ENCODE measurements at places on chromosomes 11 and 22.
A peak's percentile ranks its signal among the peaks of the same experiment; 100 is the strongest.

GRCh38 chr11:13728076-13728475, 59.6 kb downstream of the FAR1 start:
- ATAC-seq = no peak

DNA sequence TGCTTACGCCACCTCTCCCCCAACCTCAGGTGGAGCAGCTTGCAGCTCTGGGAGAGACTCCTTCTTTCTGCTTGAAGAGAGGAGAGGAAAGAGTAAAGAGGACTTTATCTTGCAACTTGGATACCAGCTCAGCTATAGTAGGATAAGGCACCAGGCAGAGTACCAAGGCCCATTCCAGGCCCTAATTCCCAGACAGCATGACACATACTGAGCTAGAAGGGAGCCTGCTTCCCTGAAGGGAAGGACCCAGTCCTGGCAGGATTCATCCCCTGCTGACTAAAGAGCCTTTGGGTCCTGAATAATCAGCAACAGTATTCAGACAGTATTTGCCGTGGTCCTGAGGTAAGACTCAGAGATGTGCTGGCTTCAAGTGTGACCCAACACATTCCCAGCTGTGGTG, 41.4 kb downstream of the PPME1 start:
- no peak for ATAC-seq

DNA sequence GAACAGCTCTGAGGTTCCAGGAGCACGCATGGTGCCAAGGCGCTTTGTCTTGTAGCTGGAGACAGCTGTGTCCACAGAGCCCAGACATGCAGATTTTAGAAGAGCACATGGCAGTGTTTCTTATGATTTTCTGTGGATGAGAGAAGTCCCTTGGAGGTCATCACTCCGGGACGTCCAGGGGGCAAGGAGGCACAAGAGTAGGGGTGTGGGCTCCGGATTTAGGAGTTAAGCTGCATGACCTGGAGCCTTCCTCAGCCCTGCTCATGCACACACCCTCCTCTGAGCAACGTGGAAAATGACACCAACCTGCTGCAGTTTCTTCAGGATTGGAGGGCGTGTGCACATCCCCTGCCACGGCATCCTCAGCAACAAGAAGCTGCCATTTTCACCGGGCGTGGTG, 1286.7 kb downstream of the TBC1D22A start:
- no peak for ATAC-seq

DNA sequence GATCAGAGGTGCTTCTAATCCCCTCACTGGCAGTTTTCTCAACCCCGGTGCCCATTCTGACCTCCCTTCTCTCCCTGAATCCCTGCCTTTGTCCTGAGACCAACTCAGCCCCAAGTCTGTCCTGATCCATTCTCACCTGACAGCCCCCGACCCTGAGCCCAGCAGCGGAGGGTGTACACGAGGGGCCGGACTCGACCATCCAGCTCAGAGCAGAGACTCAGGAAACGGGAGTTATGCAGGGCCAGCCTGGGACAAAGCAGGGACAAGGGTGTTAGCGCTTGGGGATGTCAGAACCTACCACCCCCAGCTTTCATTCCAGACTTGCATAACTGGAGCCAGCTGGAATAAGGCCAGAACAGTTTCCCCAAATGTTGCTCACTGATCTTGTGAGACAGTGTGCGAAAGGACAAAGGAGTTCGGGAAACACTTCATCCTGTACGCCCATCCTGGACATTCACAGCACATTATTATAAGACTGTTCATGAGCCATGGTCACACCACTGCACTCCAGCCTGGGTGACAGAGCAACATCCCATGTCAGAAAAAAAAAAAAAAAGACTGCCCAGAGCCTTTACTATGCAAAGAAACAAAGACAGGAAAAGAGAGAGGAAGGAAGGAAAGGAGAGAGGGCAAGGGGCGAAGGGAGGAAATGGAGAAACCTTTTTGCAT, 3.5 kb upstream of the EEF1G start:
- no peak for ATAC-seq

GRCh38 chr11:95242091-95242844, 11.3 kb upstream of the SESN3 start:
- no peak for ATAC-seq

DNA sequence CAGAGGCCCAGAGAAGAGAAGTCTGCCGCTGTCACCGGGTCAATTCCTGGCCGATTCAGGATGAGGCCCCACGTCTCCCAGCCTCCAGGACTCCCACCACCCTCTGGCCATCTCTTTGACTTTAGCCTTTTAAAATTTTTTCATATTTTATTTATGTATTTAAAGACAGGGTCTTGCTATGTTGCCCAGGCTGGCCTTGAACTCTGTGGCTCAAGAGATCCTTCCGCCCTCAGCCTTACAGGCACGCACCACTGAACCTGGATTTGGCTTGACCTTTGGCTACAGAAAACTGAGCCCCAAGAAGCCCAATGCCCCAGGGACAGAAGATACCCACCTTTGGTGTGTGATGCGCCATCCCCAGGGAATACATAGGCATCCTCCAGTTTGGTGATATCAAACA, 3.9 kb downstream of the POLR3H start:
- ATAC-seq = no peak

- ATAC-seq = peak; percentile 13
These were observed 310.1 kb upstream of the SORL1-AS1 start for GRCh38 chr11:121762820-121763219.

DNA sequence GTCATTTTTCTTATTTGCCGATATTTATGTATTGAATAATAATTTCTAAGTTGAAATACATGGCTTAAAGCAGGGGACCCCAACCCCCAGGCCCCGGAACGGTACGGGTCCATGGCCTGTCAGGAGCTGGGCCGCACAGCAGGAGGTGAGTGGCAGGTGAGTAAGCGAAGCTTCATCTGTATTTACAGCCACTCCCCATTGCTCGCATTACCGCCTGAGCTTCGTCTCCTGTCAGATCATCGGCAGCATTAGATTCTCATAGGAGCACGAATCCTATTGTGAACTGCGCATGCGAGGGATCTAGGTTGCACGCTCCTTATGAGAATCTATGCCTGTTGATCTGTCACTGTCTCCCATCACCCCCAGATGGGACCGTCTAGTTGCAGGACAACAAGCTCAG, 4.5 kb downstream of the ZMAT5 start:
- ATAC-seq = no peak

GRCh38 chr11:73480677-73481076, 104.5 kb downstream of the RELT start:
- no peak for ATAC-seq

DNA sequence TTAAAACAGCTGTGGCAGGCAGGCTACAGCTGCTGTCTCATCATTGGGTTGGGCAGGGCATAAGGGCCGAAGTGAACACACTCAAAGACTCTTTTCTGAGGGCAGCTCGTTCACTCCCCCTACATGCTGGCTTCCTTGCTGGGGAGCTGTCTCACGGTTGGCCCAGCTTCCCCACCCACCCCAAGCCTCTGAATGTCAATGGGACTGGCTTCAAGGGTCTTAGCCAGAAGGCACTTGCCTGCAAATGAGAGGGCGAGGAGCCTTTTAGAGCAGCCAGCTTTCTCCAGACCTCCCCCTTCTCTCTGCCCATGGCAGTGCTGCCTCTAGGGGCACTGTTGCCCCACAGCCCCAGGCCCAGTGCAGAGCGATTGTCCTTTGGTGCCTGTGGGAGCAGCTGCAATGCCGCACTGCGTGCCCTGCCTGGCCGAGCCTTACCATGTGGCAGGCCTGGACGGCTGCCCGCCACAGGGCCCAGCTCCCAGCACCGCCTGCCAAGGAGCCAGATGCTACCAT, 94.7 kb upstream of the RASSF10 start:
- peak; percentile 88 for ATAC-seq

DNA sequence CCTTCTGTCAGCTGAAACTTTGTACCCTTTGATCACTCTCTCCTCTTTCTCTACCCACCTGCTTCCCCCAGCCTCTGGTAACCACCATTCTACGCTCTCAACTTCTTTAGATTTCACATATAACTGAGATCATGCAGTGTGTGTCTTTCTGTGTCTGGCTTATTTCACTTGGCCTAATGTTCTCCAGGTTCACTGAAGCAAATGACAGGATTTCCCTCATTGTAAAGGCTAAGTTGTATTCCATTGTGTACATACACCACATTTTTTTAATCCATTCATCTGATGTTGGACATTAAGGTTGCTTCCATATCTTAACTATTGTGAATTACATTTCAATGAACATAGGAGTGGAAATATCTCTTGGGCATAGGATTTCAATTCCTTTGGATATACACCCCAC, 207.6 kb downstream of the MIAT start:
- ATAC-seq = no peak

DNA sequence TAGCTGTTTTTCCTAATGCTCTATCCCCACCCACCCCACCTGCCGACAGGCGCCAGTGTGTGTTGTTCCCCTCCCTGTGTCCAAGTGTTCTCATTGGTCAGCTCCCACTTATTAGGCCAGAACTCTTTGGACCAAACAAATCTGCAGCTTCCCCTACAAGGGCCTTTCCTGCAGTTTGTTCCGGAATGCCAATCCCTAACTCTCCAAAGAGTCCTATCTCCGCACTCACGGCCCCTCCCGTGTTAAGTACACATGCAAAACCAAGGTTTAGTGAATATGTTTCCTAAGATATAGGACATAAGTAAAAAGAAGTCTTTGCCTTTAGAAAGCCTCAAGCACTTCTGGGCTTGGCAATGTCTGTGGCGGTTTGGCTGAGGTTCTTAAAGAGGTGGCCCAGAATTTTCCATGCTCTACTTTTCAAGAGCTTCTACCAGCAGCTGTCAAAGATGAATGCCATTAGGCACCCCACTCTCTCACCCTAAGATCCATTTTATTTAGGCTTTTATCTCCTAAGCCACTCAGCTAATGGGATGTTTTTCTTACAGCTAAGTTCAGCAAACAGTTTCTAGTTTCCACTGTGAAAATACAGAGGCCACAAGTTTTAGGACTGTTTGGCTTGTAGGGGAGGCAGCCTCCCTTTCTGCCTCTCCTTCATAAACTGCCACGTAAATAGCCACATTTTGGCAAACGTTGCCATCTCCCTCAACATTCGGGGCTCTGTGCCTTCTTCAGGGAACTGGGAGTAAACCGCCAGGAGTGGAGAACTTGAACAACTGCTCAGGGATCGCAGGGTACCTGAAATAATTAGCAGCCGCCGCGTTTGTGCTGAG, 1.6 kb downstream of the CD59 start:
- peak; percentile 10 for ATAC-seq

DNA sequence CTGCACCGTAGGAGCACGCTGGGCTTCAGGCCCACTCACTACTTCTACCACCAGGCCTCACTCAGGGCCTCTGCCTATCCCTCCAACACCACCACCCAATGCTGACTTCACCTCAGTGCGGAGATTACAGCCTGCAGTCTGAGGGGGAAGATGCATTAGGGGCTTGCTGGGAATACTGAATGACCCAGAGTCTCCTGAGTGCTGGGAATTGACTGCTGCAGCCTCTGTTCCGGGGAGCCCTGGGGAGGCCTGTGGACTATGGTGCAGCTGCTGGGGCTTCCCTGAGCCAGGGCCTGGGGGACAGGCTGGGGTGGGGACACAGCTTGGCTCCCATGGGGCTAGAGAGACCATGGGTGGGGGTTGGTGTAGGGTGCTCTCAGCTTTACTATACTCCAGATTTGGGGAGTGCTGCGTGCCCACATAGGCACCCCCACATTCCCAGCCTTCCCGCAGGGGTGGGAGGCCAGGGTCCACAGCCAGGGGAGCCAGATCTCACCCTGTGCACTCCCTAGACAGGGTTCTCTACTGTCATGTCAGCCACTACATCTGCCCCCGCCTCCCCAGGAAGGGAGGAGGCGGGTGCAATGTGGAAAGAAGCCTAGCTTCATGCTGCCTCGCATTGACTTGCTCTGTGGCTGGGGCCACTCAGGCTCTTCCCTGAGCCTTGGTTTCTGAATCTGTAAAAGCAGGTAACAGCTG, 44.4 kb downstream of the GDPD5 start:
- ATAC-seq = no peak

GRCh38 chr22:42939941-42940653, 74.9 kb downstream of the PACSIN2 start:
- peak; percentile 21 for ATAC-seq

GRCh38 chr11:114799476-114799875, 121.1 kb downstream of the NXPE2 start:
- ATAC-seq = no peak

DNA sequence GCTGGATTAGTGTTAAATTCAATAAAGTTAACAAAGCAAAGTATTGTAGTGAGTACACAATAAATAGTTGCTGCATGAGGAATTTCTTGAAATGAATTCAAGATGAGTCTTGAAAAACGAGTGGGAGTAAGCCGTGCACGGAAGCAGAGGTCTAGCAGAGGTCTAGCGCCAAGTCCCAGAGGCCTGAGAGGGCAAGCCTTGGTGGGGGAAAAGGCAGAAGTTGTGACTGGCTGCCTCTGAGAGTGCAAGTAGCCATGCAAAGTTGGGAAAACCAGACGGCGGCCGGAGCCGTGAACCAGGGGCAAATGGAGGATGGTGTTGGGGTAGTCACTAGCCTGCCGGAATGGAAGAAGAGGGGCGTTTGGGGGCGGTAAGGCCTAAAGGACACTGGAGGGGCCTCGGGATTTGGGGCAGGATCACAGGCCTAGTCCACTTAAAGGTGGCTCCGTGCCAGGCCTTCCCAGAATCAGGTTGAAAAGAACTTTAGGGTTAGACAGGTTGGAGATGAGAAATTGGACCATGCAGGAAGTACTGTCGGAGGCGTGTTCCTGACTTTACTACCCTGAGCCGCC, 379 bp upstream of the SLC3A2 start:
- peak; percentile 6 for ATAC-seq

DNA sequence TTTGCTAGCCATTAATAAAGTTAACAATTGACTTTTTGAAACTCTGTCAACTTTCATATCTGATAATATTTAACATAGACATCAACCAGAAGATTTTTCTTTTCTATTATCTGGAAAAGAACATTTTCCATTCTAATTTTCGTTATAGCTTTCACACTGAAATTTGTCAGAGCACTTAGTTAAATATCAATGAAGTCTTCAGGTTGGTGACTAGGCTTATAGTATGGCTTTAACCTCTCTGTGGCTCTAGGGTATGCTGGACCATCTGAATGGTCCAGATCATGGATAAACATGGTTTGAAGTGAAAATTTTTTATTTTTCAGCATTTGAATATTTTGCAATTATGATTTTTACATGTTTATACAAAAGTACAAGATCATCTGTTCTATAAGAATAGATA, 548.1 kb downstream of the CNTN5 start:
- no peak for ATAC-seq

DNA sequence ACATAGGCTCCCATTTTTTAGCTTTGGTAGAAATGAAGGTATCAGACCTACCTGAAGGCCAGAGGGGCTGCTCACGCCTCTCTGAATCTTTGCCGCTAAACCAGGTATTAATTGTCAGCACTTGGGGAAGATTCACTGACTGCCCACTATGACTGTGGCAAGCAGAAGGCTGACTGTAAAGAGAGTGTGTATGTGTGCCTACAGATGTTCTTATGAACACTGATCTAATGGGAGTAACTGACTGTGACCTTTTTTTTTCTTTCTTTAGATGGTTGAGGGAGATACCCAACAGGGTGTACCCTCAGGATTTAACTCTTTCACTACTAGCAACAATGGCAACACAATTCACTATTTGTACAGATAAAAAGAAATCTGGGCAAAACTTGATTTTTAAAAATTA, at the start of gene RAG2:
TSS of gene RAG2 (minus strand) at position 186 of the 400 bp plus-strand sequence. CDS start 4,068 bp downstream, outside the sequence.
- ATAC-seq = no peak

GRCh38 chr11:85844439-85845123, 10.6 kb upstream of the CCDC83 start:
- ATAC-seq = no peak

Measured in gastroesophageal sphincter (tissue), 4 donors.